ENCODE measurements at places on chromosomes 3 and 15.
A peak's percentile ranks its signal among the peaks of the same experiment; 100 is the strongest.

DNA sequence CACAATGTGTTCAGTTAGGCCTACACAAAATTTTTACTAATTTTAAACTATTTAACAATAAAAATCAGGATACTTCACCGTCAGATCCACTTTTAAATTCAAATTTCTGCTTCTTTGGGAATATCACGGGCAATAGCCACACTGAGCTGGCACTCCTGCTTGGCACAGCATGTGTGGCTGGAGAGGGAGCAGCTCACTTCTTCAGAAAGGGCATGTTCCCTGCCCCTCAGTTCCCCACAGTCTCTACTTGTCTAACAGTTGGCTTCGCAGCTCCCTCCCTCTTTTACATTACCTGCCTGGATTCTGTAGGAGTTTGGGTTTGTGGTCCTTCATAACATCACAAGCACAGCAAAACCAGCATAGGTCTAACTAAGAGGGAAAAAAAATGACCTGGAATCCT, 76.0 kb upstream of the TRIM42 start:
- DNase-seq: no peak

GRCh38 chr3:167671878-167672427, 18.2 kb upstream of the WDR49 start:
- no peak for DNase-seq

DNA sequence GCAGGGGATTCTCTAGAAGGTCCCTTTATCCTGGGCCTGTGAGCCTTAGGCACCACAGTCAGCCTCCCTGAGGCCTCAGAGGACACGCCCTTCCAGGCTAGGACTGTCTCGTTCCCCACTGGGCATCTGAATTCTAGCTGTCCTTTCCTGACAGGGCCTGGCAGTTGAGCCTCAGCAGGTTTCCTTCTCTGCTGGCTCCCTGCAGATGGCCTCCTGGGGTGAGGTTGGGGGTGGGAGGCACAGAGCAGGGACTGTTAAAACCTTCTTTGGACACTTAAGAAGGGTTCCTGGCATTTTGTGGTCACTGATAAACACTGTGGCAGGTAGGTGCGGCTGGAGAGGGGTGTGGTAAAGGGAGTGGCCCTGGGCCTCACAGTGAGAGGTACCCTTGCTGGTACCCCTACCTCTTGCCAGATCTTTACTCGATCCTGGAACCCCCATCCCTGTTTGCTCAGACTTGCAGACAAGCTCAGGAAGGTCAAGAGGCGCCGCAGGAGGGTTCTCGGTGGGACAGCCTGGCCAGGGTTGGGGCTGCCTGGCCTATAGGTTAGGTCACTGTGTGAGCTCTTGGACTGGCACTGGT, 8.5 kb downstream of the CLK3 start:
- DNase-seq: no peak

GRCh38 chr15:80846031-80846815, 67.1 kb downstream of the CEMIP start:
- DNase-seq: no peak

GRCh38 chr3:32817558-32818228, at the start of gene TRIM71:
TRIM71 (plus strand) TSS chr3:32817997; CDS start chr3:32818081, 84 bp downstream.
- peak; percentile 71 for DNase-seq

- no peak for DNase-seq
Measured at GRCh38 chr3:42655331-42655888, 1.9 kb downstream of the ZBTB47 start.

DNA sequence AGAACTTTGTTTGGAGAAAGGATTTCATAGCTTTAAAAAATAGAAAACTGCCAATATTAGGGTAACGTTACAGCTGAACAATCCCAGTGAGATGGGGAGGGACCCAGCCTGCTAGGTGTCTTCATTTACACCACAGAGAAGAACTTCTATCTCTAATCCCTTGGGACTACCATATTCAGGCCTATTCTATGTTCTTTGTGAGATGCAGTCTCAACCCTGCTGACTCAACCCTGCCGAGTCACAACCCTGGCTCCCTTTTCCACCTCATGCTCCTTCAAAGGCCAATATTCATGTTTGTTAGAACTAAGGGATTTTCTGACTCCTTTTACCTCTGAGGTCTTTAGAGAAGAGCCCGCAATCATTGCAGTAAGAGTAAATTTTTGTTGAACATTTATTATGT, 350.5 kb downstream of the EPHB1 start:
- DNase-seq: no peak

DNA sequence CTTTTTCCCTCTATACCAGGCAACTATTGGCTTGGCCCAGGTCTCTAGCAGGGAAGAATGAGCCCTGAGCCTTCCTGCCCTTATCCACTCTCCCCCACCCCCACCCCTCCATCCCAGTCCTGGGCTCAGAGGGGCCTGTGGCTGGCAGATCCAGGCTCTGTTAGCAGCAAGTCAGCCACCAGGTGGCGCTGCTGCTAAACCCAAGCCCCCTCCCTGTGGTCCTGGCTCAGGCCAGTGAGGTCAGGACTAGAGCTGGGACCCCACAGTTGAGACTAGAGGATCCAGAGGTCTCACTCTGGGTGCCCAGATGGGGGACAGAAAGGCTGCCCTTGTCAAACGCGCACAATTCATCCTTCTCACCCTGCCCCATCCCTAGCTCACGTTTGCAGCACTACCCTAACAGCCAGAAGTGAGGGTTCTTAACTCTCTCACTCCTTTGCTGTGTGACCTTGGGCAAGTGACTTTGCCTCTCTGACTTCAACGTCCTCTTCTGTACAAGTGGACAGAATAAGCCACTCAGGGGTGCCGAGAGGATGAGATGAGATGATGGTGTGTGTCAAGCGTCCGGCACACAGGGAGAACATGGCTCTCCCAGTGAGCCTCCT, 46.8 kb upstream of the SLC6A1 start:
- peak; percentile 80 for DNase-seq

All from type B pancreatic cell (in vitro differentiated cells).